Activated naive CD4-positive, alpha-beta T cell treated with anti-CD3 and anti-CD28 coated beads for 36 hours (primary cell): ENCODE measurements at places on chromosomes 5 and 9. TPM values are rescaled to one million over a fixed set of nuclear protein-coding genes. Genes with fewer than 3 reads are reported as not detected.

The CEP120 gene
- 39.2 TPM for total RNA-seq

- no peak for DNase-seq
Measured at GRCh38 chr9:19600538-19600937, 188.3 kb downstream of the SLC24A2 start.

GRCh38 chr5:1038417-1039209 is 30.0 kb downstream of the NKD2 start:
- DNase-seq = no peak

- DNase-seq = no peak
Measured at GRCh38 chr5:131706281-131706680, 71.3 kb upstream of the RAPGEF6 start.

GRCh38 chr9:89353989-89354388 is 35.7 kb downstream of the SECISBP2 start:
- no peak for DNase-seq
